ENCODE measurements at places on chromosomes 6 and 20.

DNA sequence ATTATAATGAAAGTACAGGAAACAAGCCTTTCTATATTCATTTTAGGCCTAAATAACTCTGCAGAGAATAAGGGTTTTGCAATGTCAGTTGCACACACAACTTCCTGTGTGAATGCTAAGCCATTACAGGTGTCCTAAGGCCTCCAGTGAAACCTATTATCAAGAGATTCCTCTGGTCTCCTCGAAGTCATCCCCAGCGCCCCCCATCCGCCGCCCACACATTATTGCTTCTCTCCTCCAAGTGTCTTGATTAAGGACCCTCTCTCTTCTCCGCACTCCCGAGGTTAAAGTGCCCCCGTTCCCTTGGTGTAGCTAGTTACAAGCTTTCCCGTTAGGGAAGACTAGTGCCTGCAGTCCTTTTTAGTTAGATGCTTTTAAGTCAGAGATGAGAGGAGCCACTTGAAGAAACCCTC lies 1.3 kb downstream of the HIVEP2 start:
- no peak for DNase-seq

- DNase-seq, result no peak
Measured at GRCh38 chr6:25007269-25007699, 71.5 kb upstream of the RIPOR2 start.

- DNase-seq, result no peak
Measured at GRCh38 chr6:34630040-34630439, 66.5 kb downstream of the ILRUN start.

- DNase-seq, result no peak
Measured at GRCh38 chr6:36722879-36723278, 25.3 kb downstream of the RAB44 start.

- no peak for DNase-seq
Measured at GRCh38 chr20:23050076-23050838, 785 bp upstream of the THBD start.

- DNase-seq, result no peak
Measured at GRCh38 chr6:88006557-88006956, 41.1 kb upstream of the SPACA1 start.

Data from stimulated activated CD4-positive, alpha-beta T cell treated with anti-CD3 and anti-CD28 coated beads, Interleukin-1b, Interleukin-23, amount 100 ng/mL, for 1 hour (primary cell).